ENCODE measurements at places on chromosomes 4 and X.
A peak's percentile ranks its signal among the peaks of the same experiment; 100 is the strongest.

GRCh38 chr4:119629142-119629471, 503 bp upstream of the PDE5A start:
- no peak for DNase-seq

DNA sequence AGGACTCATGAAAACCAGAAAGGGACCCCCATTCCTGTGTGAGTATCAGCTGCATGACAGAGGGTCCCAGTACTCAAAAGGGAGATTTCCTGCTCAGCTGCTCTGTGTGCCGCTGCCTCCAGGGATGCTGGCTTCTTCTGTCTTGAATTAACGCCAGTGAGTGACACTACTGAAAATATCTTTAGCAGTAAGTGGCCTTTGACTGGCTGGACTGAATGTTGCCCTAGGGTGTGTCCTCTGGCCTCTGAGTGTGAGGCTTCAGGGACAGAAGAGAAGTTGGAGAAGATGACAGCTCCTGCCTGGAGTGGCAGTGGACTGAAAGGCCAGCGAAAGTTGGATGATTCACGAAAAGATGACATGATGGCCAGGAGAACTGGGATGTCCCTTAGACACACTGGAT, 95.4 kb downstream of the LIMCH1 start:
- DNase-seq, result no peak

- DNase-seq, result no peak
Observed at GRCh38 chr4:41678086-41678816, 70.3 kb downstream of the PHOX2B start.

DNA sequence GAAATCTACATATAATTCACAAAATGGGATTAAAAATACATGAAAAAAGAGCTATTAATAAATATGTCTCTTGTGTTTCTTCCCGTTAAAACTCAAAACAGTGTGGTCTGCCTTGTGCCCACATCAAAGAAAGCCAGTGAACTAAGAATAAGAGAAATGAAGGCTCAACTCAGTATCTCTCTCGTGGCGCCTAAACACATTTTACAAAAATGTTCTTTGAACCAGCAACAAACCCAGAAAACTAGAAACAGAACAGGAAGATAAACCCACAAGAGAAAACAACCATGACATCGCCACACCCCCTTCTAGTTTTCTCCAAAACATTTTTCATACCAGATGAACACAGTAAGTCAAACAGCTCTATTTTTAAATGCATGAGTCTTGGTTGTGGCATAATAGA, 130.1 kb downstream of the DCHS2 start:
- DNase-seq, result no peak

GRCh38 chrX:39652336-39652735, 445.4 kb downstream of the BCOR start:
- no peak for DNase-seq

DNA sequence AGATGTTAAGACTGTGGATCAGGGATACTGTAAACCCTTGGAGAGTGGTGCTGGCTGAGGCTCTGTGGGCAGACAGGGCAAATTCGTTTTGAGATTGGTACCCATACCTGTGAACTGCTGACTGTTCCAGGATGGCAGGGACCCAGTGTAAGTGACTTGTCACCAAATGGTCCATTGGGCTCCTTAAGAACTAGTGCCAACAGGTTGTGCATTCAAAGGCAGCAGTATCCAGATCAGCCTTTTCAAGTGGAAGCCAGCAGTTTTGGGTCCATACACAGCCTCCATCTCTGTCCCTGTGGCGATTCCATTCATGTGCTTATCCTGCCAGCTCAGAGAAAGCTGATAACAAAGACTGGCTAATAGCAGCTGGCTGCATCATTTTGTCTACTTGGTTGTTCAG, 84.0 kb upstream of the SCOC start:
- no peak for DNase-seq

DNA sequence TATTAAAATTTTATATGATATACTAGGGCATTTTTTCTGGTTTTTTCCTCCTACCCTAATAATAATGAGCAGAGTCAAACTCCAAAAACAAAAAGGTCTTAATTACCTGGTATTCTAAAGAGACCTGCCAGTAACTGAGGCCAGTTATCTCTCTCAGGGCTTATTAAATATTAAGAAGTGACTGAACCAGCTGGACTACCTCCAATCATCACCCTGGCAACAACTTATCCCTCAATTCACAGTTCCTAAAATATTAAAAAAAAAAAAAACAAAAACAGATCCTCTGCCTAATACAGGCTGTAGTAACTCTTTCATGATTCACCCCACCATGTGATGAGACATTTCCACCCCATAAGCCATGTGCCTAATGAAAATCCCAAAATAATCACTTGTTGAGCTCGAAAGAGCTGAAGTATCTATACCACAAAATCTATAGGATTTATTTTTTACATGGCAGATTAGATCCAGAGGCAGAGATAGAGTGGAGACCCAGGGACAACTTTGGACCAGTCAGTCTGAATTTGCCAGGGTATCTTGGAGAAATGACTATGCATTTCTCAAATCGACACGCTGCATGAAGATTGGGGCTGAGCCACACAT, 698.0 kb downstream of the FAT4 start:
- no peak for DNase-seq

DNA sequence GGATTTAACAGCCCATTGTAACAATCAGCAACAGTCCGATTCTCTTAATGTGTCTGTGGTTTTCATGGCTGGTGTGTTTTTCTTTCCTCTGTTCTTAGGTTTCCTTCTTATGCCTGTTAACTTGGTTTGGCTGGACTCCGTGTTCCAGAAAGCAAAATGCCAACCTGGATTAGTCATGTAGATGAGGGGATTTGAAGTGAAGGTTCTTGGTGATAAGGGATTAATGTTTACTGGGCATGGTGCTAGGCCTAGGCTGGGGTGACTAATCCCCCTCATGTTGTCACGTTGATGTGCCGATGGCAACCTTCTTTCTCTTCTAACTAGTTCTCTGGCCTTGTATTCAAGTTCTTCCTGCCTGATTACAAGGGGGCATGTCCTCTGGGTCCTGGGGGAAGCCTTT, 85.9 kb downstream of the REPS2 start:
- DNase-seq, result no peak

DNA sequence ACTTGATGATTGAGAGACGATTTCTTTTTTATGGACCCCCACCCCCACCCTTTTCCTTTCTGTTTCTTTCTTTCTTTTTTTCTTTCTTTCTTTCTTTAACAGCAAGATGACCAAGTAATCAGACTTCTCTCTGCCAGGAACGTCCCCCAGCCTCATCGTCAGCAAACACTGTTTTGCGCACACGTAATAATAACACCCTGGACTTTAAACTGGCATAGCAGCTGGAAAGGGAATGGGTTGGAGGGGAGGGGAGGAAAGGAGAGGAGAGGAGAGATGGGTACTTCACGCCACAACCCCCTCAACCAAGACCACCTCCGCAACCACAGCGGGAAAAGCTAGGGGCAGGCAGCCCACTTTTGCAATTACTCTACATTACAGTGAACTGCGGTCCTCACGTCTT, 1.1 kb downstream of the GABRA2 start:
- DNase-seq, result no peak

- DNase-seq, result no peak
Observed at GRCh38 chrX:30735839-30736238, 82.6 kb downstream of the GK start.

GRCh38 chr4:34516524-34516923, 1727.8 kb downstream of the ARAP2 start:
- no peak for DNase-seq

DNA sequence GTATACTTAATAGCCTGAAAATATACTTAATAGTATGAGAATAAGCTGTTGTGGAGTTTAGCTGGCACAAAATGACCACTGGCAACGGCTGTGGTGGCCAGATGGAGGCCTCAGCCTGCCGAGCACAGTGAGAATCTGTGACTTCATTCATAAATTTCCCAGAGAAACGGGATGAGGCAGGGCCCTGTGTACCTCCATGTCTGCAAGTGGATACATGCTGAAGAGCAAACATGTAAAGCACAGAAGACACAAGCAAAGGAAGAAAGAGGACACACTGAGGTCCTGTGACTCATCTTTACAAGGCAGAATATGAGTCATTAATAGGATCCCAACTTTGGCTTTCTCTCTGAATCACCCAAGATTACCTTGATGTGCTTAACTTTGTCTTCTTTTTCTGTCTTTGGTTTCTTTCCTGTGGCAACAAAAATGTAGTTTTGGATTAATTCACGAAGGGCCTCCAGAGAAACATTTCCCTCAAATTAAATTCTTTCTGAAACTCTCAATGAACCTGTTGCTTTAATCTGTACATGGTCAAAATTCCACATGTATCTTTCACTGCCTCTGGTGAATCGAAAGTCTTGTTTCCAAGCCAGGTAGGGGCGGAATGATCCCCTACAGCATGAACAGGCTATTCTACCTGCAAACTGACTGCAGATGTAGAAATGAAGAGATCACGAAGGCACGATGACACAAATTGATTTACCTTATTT, 56.4 kb downstream of the IRF2 start:
- no peak for DNase-seq

GRCh38 chrX:13791559-13791958, 25.3 kb downstream of the GPM6B start:
- peak; percentile 56 for DNase-seq

DNA sequence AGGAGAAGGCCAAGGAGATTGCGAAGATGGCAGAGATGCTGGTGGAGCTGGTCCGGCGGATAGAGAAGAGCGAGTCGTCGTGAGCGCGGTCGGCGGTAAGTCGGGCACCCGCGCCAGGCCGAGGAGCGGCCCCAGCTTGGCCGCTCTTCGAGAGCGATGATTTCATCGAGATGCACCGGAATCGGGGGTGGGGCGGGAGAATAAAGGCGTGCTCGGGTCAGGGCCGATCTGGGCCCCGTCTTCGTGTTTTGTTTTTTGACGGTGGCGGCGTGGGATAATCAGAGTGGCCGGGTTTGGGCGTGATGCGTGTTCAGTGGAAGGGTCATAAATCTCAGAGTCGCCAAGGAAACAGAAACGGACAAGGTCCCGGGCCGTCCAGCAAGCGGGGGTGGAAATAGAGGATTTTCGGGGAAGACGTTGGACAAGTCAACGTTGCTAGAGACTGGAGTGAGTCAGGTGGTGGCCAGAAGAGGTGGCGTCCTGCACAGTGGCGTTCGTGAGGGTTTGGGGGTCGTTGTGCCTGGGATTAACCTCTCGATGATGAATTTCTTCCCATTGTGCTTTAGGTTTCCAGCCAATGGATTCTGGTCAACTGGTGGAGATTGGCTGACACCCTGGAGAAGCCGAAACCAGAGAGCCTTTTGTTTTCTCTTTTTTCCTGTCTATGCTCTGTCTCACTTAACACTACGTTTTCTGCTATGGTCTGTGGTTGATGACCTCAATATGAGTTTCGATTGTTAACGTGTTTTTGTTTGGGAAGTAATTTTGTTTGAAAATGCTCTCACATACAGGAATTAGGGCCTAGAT, 882 bp downstream of the MRFAP1 start:
- DNase-seq, result no peak

GRCh38 chr4:84985952-84986351, 19.5 kb upstream of the WDFY3 start:
- DNase-seq, result no peak

DNA sequence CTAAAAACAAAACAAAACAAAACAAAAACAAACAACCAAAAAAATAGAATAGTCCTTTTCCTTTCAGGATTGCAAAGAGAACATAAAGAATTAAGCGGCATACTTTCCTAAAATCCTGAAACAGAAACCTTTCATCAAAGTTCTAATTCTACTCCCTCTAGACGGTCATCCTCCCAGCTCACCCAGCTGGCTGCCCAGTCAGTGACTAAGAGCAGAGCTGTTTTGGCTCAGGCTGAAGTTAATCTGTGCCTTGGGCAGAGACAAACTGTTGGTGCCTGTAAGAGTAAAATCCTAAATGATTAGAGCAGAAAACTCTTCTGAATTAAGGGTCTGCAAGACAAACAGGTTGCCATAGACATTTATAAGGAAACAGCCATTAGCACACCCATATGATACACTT, 17.6 kb upstream of the WAS start:
- no peak for DNase-seq

- DNase-seq, result no peak
Observed at GRCh38 chr4:166972071-166972470, 262.2 kb downstream of the SPOCK3 start.

DNA sequence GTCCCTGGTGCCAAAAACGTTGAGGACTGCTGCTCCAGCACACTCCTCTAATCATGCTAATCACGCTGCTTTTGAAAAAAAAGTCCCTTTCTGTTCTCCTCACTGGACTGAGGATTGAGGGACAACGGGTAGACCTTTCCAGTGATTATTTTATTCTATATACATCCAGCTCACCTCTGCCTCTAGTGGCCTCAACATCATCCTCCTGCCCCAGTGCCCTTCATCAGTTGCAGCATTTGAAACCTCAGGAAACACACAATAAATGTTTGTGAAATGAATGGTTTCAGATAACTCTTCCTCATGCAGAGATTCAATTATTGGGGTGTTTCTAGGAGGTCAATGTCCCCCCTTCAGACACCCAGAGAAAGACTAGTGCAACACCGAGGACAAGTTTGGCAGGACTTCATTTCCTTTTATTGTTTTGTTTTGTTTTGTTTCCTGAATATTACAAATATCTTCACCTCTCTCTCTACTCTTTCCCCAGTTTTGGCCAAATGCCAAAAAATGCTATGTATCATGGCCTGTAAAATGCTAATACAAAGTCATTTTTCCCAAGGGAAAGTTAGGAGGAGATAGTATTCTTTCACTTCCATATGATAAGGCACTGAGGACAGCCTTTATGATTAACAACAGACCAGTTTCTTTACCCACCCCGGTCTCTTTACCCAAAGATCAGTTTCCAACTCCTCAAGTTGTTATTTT, 460.1 kb upstream of the SLIT2 start:
- DNase-seq, result no peak

DNA sequence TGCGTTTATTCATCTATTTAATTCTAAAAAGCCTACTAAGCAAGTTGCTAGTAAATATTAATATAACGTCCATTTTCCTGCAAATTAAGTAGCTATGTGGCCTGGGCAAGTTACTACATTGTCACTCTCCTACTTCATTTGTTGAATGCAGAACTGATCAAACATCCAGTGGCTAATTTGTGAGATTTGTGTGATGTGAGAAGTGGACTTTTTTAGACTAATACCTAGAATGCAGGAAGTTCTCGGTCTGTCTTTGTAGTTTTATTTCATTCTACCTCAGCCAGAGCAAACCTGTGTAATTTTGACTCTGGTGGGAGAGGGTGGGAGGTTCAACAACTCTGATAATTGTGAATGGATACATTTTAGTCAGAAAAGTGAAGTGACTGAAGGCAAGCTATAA, 840 bp downstream of the GUF1 start:
- no peak for DNase-seq

DNA sequence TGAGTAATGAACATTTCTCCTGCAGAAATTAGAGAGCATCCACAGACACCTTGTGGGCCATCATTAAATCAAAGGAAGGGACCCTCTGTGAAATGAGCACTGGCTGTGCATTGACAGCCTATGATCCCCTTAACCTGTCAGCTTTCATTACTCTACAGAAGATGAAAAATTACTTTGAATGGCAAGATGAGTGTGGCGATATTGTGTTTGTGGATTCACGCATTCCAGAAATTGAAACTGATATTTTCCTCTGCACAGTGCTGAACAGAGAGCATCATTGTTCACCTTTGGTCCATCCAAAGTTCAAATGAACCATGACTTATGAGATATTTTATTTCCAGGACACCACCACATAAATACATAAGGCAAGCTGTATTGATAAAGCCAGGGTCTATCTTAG, 374.8 kb upstream of the ANXA10 start:
- no peak for DNase-seq
